ENCODE measurements at places on chromosomes 5 and 9. TPM values are rescaled to one million over a fixed set of nuclear protein-coding genes. Genes with fewer than 3 reads are reported as not detected.

GRCh38 chr5:176187276-176188062, 50.8 kb upstream of the SIMC1 start:
- no peak for DNase-seq

GRCh38 chr5:144370273-144370672, 199.6 kb downstream of the KCTD16 start:
- DNase-seq = no peak

DNA sequence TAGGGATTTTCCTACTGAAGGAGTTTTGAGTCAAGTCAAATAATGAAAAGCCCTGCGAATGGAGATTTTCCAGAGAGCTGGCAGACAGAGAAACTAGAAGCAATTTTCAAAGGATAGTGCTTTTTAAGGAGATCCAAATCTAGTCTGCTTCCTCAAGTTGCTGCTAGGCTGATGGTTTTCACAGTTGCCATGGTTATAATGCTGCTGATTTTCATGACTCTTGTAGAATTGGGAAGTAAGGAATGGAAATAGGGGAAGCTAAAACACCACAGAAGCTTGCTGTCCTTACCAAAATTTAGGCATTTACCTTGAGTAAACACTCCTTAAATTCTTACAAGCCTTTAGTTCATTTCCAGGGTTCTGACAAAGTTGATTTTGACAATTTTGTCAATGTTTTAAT, 30.1 kb upstream of the HAPLN1 start:
- no peak for DNase-seq

DMRT2 gene
- total RNA-seq = not detected

- DNase-seq = no peak
Observed at GRCh38 chr5:119666542-119666941, 37.2 kb downstream of the FAM170A start.

DNA sequence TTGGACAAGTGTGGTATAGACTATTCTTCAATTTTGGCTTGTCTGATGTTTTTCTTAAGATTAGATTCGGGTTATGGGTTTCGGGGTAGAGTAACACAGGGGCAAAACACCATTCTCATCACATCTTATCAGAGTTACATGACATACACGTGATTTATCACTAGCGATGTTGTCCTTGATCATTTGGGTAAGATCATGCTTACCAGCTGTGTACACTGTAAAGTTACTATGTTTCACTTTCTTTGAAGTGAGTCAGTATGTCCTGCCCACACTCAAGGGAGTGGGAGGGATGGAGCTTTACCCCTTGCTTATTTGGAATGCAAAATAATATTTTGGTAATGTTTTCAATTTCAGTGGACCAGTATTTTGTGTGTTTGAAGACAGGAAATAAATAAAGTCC, 101.8 kb upstream of the TAF11L2 start:
- no peak for DNase-seq

MCC gene
- total RNA-seq = 12.2 TPM

GRCh38 chr5:94218374-94218773, 400.0 kb downstream of the KIAA0825 start:
- DNase-seq = no peak

- no peak for DNase-seq
Observed at GRCh38 chr5:145903113-145903512, 30.3 kb upstream of the GRXCR2 start.

MEIKIN gene
- not detected for total RNA-seq

GRCh38 chr5:92998456-92998855, 582.6 kb downstream of the NR2F1-AS1 start:
- no peak for DNase-seq

GRCh38 chr5:39569857-39570256, 145.1 kb upstream of the DAB2 start:
- no peak for DNase-seq

- DNase-seq = no peak
Observed at GRCh38 chr5:172901788-172902496, 57.3 kb upstream of the RPL26L1 start.

GRCh38 chr9:4691795-4692194, 12.4 kb downstream of the CDC37L1 start:
- DNase-seq = no peak

DNA sequence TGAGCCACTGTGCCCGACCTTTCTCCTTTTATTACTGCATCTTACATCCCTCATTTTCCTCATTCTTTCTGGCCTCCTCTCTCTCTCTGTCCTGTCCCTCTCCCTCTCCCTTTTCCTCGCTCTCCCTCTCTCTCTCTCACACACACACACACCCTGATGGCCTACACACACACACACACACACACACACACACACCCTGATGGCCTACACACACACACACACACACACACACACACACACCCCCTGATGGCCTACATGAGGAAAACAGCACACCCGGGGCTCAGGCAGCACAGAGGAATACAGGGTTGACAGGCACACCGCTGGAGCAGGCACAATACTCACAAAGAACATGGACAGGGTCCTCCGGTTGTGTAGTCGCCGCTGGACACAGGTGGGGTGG, 3.8 kb upstream of the FCHSD1 start:
- DNase-seq = no peak

PDZD2 gene
- total RNA-seq = 2.7 TPM
